ENCODE measurements at places on chromosomes 16 and 17.
A peak's percentile ranks its signal among the peaks of the same experiment; 100 is the strongest.

- DNase-seq = no peak
Measured at GRCh38 chr16:22903716-22904115, 89.8 kb downstream of the HS3ST2 start.

GRCh38 chr17:8923762-8924161 lies 41.7 kb downstream of the PIK3R5 start:
- DNase-seq = no peak

DNA sequence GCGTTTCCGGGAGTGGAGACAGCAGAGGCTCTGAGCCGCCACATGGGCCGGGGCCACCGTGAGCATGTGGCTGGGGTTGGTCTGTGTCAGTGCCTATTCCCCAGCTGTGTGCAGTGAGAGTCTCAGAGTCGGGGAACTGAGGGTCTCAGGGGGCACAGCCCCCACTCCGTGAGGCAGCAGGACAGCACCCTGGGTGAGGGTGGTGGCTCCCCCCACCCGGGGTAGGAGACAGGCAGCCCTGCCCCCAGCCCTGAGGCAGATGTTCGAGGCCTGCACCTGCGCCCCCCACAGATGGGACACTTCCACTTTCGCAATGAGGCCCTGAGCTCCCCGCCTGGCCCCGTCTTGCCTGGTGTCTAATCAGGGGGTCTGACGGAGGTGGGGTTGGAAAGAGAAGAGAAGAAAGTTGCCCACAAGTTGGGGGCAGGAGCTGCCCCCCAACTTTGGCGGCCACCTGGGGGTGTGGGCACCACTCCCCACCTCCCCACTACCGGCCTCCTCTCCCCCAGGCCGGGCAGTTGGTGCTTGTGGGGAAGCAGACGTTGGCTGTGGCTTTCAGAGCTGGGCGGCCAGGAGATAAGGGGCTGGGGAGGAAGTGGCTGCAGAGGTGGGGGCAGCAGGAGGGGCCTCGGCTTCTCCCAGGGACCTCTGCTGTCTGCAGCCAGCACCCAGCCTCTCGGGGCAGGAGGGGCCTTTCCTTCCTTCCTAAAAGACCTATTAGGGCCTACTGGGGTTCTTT lies 1.8 kb upstream of the CBFA2T3 start:
- DNase-seq = peak; percentile 85

- no peak for DNase-seq
Measured at GRCh38 chr16:78543023-78543422, 443.6 kb downstream of the WWOX start.

DNA sequence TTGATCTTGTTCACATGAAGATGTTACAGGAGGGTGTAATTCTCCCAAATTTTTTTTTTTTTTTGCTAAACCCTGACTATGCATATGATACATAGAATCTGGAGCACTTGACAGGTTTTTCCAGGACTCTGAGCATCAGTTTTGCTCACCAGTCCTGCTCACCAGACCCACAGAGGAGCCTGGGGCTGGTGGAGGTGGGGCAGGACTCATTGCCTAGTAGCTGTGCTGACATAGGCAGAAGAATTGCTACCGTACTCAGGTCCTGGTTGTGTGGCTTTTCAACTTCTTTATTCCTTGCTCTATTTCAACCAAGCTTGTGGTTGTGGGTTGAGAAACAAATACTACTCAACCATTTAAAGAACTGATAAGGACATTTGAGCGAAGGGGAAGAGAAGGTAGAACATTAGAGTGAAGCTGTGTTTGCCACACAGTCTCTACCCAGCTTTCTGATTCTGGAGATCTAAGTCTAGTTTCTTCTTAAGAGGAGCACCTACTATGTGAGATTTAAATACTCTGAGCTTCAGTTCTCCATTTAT lies 212.4 kb downstream of the UTP18 start:
- no peak for DNase-seq

DNA sequence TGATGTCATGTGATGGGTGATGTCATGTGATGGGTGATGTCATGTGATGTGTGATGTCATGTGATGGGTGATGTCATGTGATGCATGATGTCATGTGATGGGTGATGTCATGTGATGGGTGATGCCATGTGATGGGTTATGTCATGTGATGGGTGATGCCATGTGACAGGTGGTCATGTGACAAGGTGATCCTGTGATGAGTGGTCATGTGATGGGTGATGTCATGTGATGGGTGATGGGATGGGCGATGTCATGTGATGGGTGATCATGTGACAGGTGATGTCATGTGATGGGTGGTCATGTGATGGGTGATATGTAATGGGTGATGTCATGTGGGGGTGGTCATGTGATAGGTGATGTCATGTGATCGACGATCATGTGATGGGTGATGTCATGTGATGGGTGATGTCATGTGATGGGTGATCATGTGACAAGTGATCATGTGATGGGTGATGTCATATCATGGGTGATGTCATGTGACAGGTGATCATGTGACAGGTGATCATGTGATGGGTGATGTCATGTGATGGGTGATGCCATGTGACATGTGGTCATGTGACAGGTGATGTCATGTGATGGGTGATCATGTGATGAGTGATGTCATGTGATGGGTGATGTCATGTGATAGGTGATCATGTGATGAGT lies 17.2 kb downstream of the CD300LB start:
- DNase-seq = no peak

- no peak for DNase-seq
Measured at GRCh38 chr17:7523033-7523432, 25.8 kb upstream of the TNFSF12 start.

GRCh38 chr17:43846963-43847371 lies at the start of gene CD300LG:
TSS of gene CD300LG (plus strand) at chr17:43847176. CDS start at chr17:43847217, 41 bp downstream.
- no peak for DNase-seq

DNA sequence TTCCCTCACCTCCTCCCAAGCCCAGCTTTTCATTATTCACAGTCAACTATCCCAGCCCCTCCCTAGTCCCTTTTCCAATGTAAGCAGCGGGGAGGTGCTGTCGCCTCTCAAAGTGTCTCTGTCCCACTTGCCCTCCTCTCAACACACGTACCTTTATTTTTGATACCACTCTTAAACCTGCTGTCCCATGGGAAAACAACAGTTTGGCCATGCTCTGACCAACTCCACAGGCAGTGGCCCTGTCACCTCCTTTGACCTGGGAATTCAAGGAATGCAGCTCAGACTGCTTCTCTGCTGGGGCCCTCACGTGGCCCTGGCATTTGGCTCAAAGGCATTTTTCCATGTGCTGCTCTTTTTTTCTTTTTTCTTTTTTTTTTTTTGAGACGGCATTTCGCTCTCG lies 4.2 kb downstream of the LYRM9 start:
- no peak for DNase-seq

DNA sequence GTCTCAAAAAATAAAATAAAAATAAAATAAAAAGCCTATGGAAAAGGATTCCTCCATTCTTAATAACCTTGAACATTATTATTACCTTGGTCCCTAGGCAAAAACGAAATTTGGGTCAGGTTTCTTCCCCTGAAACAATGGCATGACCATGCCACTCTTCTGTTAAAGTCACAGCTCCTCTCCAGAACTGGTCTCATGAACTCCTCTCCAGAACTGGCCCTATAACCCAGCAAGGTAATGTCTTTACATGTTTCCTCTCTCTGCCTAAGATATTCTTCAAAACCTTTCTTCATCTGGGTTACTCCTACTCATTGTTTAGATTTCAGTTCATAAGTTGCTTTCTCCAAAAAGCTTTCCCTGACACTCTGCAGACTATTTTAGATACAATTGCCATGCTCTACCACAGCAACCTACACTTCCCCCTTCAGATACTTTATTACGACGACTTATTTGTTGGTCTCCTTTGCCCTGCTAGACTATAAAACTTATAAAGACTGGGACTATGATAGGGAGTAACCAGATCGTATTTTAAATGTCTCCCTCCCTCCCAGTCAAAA lies 13.5 kb downstream of the TRIM37 start:
- no peak for DNase-seq

- no peak for DNase-seq
Measured at GRCh38 chr16:11662582-11662981, 5.7 kb upstream of the SNN start.
